ENCODE measurements at places on chromosomes 3 and 15.

DNA sequence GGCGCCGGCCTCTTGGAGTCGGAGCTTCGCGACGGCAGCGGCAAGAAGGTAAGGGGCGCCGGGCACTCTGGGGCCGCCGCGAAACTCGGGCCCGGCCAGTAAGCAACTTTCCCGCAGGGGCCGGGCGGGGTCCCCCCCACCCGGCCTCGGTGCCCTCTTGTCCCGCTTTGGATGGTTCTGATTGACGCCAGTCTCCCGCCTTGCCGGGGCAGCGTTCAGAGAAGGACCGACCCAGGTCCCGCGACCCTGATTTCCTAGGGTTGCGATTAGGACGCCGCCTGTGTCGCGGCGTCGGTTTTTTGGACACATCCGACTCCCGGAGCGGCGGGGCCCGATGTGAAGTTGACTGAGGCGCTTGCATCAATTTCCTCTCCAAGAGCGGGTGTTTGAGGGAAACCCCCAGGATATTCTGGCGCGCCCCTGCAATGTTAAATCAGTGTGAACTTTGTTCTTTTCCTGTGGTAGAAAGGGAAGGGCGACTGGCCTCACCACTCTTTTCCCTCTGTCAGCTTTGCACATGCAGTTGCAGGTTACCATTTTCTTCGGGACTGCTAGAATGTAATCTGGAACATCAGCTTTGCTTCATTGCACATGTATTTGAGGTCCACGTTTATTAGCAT is 755 bp downstream of the PDE8A start:
- DNase-seq: peak; percentile 63

- no peak for DNase-seq
These were observed 530.2 kb downstream of the MCTP2 start for GRCh38 chr15:94761574-94761973.

- no peak for DNase-seq
These were observed 40.5 kb downstream of the ARMC8 start for GRCh38 chr3:138227650-138228049.

GRCh38 chr3:192889679-192890078 is 28.0 kb downstream of the MB21D2 start:
- no peak for DNase-seq

- no peak for DNase-seq
These were observed 289.1 kb downstream of the GAP43 start for GRCh38 chr3:115912372-115912771.

GRCh38 chr3:139111392-139112229 is 66.9 kb upstream of the PRR23C start:
- peak; percentile 83 for DNase-seq

- DNase-seq: no peak
These were observed 90.1 kb upstream of the PRR23C start for GRCh38 chr3:139134678-139135372.

- DNase-seq: peak; percentile 50
These were observed 1244.1 kb downstream of the ROBO2 start for GRCh38 chr3:78283994-78284393.

- no peak for DNase-seq
These were observed 233.0 kb downstream of the PTPRG start for GRCh38 chr3:61794341-61794740.

- DNase-seq: no peak
These were observed 198.6 kb upstream of the NR2E3 start for GRCh38 chr15:71611553-71612396.

DNA sequence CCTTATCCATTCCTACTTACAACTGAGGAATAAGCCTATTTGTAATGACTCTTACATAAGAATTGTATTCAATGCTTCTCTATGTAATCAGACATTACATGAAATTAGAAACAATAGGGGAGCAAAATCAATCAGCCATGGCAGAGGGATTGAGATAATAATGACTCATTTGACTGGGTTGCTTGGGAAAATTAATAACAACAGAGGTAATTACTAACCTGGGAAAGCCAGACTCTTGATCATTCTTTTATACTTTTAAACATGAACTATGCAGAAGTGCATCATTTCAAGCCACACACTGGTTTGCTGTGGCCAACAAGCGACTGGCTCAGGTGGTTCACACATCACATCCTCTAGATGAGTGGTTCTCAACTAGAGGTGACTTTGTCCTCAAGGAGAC is 126.3 kb upstream of the CRBN start:
- no peak for DNase-seq

GRCh38 chr3:136067211-136067610 is 101.7 kb downstream of the PPP2R3A start:
- no peak for DNase-seq

DNA sequence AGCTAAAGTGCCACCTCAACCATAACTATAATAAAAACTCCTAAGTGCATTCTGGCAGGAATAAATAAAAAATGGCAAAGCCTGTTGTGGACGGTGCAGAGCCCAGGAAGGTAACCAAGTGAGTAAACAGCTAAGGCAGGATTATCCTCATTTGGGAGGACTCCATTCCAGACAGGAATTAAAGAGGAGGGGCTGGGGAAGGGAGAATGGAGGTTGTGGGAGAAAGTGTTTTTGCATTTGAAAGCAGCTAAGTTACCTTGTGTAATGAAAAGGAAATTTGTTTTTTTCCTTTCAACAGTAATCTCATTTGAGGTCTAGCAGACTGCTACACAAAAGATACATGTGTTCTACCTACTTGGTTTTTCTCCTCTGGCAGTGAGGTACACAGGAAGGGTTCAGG is 248.5 kb downstream of the TIGIT start:
- DNase-seq: peak; percentile 78

GRCh38 chr3:66822186-66823008 is 175.7 kb upstream of the KBTBD8 start:
- DNase-seq: peak; percentile 70

DNA sequence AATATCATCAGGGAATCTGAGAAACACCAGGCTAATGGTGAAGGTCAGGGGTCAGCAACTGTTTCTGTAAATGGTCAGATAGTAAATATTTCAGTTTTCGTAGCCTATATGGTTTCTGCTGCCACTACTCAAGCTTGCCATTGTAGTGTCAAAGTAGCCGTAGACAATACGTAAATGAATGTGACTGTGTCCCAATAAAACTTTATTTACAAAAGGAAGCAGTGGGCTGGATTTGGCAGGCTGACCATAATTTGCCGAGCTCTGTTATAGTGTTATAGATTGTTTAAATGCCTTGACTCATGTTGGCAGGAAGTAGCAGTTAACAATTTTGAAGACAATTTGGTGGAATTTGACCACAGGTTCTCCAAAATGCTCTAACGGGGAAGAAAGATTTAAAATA is 548.2 kb downstream of the FOXP1 start:
- DNase-seq: no peak

- no peak for DNase-seq
These were observed 163.3 kb downstream of the PLCH1 start for GRCh38 chr3:155581579-155581978.

DNA sequence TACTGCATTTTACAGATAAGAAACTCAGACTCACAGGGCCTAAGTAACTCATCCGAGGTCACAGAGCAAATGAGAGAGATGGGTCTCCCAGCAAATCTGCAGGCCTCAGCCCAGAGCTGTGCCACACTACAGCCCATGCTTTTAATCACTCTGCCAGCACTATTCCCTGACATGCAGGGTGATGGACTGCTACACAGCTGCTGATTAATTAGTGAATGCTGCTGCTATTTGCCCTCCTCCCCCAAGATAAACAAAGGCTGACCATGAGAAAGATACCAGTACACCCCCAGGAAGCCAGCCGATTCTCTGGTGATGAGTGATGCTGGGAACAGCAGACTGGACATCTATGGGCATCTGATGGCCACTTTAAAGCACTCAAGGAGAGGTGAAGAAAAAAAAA is 39.3 kb downstream of the RFTN1 start:
- DNase-seq: no peak

- DNase-seq: peak; percentile 45
These were observed 120.4 kb upstream of the MEF2A start for GRCh38 chr15:99445272-99445850.

DNA sequence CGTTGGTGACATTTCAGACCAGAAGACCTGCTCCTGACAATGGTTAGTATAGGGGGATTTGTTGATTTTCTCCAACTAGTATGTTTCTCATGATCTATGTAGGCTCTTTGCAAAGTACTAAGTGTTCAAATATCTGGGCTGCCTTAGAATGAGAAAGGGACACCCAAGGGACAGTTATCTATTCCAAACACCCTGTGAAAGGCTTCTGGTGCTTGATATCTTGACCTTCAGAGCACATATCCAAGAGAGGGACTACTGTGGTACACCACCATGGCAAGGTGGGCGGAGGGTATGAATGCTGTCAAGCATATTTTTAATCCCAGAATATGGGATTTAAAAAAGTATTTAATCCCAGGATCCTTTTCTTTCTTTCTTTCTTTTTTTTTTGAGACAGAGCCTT is 1.1 kb downstream of the FANCD2OS start:
- DNase-seq: no peak

All from NCI-H82 (cell line).